ENCODE measurements at places on chromosomes 12 and 14.

GRCh38 chr12:76740501-76740900 lies 23.4 kb upstream of the ZDHHC17 start:
- no peak for DNase-seq

DNA sequence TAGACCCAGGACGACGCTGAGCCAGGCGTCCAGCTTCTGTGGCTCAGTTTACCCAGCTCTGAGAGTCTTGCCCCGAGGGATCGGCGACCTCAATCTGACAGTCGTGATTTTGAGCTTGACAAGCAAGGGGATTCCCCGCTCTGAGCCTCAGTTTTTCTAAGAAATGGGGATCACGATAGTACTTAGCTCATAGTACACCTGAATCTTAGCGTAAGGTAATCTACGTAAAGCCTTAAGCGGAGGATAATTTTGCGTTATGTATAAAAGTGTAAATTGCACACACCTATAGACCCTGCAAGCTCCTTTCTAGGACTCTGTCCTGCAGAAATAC lies 285 bp downstream of the MVK start:
- no peak for DNase-seq

- DNase-seq, result no peak
Observed at GRCh38 chr12:49654715-49655114, 31.4 kb downstream of the PRPF40B start.

GRCh38 chr14:75543253-75543652 lies 21.0 kb downstream of the BATF start:
- no peak for DNase-seq

GRCh38 chr12:6336079-6336888 lies 5.6 kb downstream of the TNFRSF1A start:
- DNase-seq, result peak; percentile 92

- peak; percentile 13 for DNase-seq
Observed at GRCh38 chr12:64780132-64780530, 20.9 kb upstream of the GNS start.

DNA sequence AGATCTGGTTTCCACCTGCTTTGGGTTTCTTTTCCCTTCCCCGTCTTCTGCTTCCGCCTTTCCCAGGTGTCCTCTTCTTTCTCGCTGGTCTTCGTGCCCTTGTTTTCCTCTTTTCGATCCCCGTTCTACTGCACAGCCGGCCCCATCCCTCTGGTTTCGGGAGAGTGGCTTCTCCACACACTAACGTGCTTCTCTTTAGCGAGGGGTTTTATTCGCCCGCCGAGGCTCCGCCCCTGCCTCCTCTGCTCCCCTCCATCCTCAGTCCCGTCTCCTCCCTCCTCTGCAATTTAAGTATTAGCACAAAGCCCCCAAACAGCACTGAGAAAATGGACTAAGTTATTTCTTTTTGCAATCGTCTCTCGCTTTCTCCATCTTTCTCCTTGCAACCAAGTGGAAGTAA lies at the start of gene SLC7A8:
TSS of gene SLC7A8 (minus strand) at position 182 of the 400 bp plus-strand sequence. CDS start 746 bp downstream, outside the sequence.
- no peak for DNase-seq

DNA sequence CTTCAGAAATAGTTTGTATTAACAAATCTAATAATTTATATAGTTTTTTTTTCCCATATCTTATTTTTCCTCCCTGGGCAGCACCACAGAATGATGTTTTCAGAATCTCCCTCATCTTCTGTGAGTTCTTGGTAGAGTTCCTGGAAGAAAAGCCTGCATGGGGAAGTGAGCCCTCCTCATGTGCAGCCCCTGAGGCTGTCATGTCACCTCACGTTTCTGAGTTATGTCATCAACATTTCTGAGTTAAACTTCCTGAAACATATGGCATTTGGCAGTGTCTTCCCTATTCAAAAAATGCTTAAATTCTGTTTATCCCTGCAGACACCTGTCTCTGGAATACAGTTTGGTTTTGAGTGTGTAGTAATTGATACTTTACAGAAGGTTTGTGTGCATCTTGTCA lies 979.0 kb downstream of the TMEM121 start:
- DNase-seq, result no peak

DNA sequence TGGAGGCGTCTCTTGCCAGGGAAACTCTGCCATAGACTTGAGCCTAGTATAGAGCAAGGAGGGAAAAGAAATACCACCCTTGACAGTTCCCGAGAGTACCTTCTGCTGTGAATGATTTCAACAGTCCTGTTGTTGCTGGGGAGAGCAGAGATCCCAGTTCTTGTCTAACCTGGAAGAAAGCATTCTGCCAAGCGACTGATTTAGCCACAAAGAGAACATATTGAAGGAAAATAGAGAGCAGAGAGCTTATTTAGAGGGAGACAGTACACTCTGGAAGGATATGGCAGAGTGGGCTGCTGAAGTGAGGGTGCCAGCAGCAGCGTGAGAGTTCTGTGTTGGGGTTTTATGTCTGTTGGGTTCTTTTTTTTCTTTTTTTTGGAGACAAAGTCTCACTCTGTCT lies 966.9 kb upstream of the TMEM132C start:
- no peak for DNase-seq

DNA sequence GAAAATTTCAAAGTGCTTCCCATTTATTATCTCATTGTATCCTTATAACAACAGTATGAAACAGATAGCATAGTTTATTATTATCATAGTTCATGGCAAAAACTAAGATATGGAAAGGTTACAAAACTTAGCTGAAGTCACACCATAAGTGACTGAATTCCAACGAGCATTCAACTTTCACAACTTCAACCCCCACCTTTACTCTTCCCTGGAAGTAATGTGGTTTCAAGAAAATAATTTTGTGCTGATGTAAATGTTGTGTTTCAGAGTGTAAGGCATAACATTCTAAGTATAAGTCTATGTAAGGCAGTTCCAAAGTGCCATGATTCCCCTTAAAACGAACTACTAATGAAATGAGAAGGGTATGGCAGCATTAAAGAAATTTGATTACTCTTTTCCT lies 454.5 kb downstream of the BCAT1 start:
- DNase-seq, result no peak

DNA sequence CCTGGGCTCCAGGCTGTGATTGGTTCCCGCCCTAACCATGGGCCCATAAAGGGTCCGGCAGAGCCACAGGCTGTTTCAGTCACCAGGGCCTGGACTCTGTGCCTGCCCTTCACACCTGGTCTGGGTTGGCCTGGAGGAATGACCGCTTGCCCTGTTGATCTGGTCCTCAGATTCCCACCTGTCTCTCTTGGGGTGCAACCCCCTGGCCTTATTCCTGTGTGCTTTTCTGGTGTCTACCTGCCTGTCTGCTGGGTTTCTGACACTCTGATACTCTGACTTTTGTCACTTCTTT lies 2.9 kb upstream of the KRT83 start:
- DNase-seq, result no peak

All from muscle of back (tissue), 13 donors.